NCI-H446 (cell line): ENCODE measurements at places on chromosomes 1 and 21.

DNA sequence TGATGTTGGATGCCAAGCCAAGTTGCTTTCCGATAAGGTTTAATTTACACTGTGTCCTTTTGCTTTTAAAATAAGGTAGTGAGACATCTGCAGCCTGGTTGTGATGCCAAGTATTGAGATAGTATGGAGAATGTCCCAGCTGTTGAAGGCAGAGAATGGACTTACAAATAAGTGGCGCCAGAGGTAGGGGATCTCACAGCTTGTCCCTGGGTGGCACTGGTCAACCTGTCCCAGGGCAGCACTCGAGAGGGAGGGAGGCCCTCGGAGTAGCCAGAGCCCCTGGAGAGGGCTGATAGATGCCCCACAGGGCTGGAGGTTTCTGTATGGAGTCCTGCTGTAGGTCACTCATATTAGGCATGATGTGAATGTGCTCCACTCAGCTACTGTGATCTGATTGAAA is 98.5 kb downstream of the GALNT2 start:
- no peak for DNase-seq

DNA sequence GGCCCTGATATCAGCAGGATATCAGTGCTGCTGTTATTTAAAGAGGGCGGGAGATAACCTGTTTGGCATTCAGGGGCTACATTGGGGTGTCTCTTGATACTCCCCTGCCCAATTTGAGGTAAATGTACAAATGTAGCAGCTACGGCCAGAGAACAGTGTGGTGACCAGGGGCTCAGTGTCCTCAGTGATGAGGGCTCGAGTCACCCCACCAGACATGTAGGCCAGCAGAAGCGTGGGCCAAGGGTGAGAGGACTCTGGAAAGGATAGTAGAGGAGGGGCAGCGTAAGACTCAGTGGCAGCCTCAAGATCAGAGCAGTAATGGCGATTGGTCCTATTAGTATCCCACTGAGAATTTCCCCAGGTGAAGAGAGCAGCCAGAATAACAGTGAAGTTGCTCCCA is 108.4 kb downstream of the XCL2 start:
- DNase-seq, result no peak

GRCh38 chr1:35173909-35174540 is 18.9 kb downstream of the SFPQ start:
- DNase-seq, result no peak

DNA sequence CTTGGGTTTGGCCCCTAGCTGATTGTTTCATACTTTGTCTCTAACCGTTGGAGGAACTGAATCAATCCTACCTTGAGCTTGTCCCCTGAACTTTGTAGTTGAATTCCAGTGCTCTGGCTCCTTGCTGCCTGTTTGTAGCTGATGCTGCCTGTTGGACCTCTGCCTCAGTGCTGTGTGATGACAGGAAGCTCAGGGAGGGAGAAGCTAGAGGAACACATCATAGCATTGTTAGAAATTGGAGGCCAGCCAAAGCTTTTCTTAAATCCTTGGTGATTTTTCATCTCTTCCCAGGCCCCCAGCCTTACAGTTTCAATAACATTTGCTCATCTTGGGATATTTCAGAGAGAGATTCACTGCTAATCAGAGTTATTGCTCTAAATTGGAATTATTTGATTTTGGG is 34.0 kb downstream of the MACF1 start:
- DNase-seq, result no peak

DNA sequence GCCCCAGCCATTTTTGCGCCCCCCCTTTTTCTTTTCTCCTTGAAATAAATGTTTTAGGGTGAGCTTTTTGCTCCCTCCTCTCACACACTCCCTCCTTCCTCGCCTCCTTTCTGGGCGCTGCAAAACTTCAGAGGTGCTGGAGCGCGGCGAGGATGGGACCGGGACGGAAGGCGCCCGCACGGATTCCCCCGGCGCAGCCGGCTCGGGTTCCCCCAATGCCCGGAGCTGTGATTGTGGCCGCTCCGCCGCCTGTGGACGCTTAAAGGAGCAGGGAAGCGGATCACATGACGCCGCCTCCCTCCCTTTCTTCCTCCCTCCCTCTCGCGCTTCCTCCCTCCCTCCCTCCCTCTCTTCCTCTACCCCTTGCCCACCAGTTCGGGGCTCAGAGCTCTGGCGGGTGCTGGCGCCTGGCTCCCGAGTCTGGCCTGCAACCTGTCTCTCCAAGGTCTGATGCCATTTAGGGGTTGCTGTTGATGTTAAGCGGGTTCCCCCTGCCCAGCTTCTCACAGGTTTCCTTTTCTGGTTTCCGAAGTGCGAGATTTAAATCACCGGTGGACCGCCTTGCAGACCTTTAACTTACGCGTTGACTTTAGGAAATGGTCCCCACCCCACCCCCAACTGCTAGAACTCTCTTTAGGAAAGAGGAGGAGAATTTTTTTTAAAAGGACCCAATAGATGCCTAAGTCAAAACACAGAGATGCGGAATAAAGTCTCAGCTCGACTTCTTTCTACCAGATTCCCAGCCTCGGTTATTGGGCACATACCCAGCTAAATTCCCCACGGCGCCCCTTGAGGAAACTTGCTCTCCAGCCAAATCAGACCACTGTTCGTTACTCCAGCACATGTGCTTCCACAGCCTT is at the start of gene WLS:
TSS of gene WLS (minus strand) at position 235 of the 860 bp plus-strand sequence. CDS start at position 11, 224 bp downstream.
- peak; percentile 77 for DNase-seq

DNA sequence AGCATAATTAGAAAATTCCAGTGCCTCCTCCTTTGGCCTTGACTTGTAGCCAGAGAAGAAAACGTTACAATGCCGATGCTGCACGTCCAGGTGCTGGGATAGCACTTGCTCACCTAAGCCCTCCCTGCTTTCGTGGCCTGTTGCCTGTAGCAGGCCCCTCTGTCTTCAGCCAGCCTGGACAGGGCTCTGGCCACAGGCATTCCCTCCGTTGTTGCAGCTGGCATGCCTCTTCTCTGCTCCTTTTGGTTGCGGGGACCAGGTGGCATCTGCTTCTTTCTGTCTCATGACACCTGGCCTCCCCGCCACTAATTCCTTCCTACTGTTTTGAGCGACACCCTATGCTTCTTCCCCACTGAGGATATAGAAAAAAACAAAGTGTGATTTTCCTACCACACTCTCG is 54.6 kb upstream of the MORC3 start:
- DNase-seq, result no peak

DNA sequence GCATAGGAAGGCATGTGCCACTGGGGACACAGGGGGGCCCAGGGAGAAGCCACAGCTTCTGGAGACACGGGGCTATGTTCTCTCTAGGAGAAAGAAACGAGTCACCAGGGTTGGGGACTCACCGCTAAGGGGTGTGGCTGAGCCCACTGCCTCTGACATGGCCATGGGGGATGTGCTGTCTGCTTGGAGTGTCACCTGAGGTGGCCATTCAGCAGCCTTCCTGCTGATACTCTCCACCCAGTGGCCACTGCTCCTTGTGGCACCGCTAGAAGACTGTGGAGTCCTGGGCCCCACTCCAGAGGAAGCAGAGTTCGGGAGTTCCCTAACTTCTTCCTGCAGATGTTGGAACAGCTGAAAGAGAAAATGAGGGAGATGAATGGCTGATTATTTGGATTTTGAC is 91.2 kb upstream of the SLC45A1 start:
- no peak for DNase-seq
